ENCODE measurements at places on chromosomes 7 and 10.

DNA sequence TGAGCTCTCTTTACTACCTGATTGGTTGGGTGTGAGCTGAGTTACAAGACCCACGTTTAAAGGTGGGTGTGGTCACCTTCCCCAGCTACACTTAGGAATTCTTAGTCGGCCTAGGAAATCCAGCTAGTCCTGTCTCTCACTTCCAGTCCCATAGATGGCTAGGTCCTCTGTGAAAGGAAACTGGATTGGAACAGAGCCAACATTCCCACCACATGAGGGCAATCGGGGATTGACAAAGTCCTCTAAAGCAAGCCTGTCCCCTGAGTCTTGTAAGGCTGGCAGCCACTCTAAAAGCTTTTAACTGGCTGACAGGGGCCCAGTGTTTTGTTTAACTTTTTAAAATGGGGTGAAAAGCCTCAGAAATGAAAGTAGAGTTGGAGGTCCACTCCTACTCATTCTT lies 15.1 kb upstream of the CROT start:
- no peak for DNase-seq

DNA sequence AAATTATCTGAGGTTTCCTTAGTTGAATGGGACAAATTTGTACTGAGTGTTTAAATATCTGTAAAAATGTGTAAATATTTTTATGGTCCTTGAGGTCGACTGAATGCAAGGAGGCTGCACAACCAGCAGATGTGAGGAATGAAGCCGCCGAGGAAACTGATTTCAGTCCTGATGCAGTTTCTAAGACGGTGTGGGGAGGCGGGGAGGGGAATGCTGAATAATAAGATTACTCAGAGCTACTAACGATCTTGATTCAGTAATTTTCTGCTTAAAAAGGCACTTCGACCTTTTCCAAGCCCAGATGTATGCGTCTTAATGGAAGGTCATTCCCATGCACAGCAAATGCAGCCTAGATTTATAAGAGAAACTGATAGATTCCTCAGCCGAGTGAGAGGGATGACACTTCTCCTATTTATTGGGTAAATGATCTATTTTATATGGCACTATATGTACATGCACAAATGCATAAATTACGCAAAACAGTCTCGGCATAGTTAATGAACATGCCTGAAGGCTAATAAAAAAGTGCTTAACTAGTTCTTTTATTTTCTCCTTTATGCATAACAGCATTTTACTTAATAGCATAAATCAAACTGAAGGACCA lies 167.6 kb upstream of the PITRM1 start:
- DNase-seq, result no peak

DNA sequence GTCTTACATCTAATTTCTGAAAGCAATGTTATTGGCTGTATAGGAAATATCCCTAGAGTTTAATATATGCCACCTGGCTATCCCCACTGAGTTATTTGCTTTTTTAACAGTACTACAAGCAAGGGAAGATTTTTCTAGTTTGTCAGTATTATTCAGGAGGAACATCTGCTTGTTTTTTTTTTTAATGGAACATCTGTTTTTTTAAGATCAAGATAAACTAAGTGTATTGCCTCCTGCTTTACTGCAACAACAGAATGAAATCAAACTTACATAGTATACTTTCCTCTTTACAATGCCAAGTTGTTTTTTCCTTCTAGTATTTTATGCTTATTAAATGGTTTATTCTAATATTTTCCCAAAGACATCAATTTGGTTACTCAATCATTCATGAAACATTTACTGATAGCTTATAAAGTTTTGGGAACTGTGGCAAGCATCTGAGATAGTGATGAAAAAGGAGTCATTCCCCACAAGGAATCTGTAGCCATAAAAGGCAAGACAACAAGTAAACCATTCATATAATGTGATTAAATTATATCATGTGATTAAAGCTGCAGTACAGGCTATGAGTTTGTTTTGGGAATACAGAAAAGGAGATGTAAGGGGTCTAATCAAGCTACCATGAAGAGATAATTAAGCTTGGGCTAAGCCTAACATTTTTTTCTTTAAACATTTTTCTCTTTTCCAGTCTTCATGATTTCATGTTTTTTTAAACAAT lies 17.4 kb downstream of the MTPN start:
- no peak for DNase-seq

- DNase-seq, result no peak
Observed at GRCh38 chr10:25084447-25084846, 68.0 kb downstream of the THNSL1 start.

GRCh38 chr10:114962441-114962840 lies 24.4 kb downstream of the TRUB1 start:
- no peak for DNase-seq

Data from Calu3 (cell line).